ENCODE measurements at places on chromosomes 13 and 19.

DNA sequence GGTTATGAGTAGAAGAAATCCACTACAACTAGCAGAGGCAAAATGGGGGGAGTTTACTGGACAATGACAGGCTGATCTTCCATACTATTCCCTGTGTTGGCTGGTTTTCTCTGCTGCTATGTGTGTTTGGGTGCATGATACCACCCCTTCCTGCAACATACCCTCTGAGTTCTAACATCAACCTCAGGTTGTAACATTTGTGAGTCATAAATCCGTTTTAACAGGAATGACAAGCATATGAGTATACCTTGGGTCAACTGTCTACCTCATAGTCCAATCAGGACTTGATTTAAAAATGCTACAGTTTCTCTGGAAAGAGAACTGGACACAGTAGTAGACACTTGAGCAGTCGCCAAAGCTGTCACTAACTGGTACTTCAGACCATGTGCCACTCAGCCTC is 422.9 kb downstream of the KCTD12 start:
- no peak for DNase-seq

GRCh38 chr13:46360604-46361003 is 26.4 kb downstream of the RUBCNL start:
- no peak for DNase-seq

GRCh38 chr13:114219392-114219791 is 15.3 kb upstream of the CDC16 start:
- DNase-seq = no peak

- no peak for DNase-seq
Measured at GRCh38 chr19:18000480-18000914, 7.5 kb upstream of the ARRDC2 start.

- no peak for DNase-seq
Measured at GRCh38 chr13:105452895-105453294, 1082.6 kb downstream of the EFNB2 start.

DNA sequence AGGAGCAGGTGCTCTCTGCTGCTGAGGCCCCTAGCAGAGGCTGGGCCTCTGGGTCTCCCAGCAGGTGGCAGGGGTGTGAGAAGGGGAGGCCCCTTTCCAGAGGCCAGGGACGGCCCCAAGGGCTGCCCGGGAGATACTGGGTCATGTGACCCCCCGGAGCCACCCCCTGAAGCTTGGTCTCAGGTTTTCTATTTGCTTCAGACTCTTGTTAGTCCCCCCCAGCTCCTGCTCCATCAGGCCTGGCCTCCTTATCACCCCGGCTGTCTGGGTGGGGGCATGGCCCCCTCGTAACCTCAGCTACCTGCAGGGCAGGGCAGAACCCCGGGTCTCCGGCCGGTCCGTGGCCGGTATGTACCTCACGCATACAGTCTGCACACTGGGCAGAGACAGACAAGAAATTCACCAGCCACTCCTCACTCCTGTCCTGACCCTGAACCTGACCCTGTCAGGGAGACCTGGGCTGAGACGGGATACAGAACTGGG is 13.2 kb upstream of the TCF3 start:
- DNase-seq = no peak

GRCh38 chr19:32748497-32748896 is 28.9 kb downstream of the TDRD12 start:
- no peak for DNase-seq

DNA sequence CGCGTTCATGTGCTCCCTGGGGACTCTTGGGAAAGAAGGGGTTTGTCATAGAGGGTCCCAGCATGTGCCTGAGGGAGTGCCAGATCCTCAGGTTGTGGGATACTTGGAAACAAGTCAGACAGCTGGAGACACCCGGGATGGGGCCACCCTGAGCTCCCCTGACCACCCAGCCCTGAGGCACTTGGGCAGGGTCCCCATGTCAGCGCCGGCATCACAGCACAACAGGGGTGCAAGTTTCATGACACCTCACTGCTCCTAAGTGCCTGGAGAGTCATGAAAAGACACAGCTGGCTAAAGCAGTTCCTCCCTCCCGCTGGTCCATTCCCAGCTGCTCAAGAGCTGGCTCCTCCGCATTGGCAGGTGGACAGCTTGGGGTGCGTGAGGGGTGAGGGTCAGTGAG is 102.7 kb downstream of the KDM4B start:
- no peak for DNase-seq

DNA sequence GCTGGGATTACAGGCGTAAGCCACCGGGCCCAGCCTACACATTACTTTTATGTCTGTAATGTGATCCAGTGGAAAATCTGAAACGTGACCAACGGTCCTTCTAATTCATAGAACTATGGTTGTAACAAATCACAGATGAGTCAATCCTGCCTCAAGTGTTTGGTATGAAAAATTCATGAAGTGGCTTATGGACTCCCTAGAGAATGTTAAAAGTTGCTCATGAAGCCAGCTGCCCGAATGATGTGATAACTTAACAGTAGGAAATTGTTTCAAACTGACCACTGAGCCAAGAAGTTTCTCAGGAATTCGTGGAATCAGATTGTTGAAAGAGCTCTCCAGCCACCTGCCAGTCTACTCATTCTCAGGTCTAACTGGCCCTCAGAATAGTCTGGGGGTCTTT is 59.4 kb upstream of the FARP1 start:
- DNase-seq = no peak

DNA sequence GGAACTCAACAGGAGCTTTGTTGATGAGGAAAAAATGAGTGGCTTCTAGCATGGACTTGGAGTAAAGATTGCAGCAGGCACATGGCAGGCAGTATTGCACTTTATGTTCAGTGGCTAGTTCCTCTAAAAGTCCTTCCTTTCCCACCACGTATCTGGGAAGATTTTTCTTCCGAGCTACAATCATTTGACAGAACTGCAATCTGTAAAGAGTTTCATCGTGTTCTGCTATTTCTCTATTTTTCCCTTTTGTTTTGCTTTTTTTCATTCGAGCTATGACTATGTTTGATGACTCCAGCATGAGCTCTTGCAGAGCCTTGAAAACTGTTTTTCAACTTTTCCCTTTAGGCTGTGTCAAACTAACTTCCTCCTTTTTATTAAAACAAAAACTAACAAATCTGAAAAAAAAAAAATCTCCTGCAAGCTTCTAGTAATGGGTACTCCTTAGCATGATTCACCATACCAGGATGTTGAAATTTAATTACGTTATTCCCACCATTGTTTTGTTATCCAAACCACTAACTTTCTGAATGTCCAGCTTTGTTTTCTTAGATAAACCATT is 12.3 kb downstream of the CLDN10 start:
- DNase-seq = no peak

DNA sequence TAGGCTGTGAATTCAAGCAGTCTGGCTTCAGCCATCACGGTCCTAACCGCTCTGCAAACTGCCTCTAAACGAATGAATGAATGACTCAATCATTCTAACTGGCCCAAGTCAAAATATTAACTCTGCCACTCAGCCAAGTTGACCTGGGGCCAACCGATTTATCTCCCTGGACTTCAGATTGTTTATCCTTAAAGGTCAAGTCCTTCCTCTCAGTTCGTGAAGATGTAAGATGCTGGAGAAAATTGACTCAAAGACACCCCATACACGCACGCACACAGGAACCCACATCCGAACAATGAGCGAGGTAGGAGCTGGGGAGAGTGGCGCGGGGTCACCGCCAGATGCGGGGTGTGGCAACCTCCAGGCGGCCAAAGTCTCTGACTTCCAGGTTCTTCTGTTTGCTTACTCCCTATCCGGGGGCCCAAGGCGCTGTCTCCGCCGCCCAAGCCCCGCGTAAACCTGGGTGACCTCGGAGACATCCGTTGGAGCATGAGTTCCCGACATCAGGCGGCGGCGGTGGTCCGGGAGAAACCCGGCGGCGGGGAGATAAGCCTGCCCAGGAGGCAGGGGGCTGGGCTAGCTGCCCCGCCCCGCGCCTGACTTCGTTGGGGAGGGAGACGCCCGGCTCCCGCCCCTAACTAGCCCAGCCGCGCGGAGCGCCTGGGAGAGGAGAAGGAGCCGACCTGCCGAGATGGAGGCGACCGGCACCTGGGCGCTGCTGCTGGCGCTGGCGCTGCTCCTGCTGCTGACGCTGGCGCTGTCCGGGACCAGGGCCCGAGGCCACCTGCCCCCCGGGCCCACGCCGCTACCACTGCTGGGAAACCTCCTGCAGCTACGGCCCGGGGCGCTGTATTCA is at the start of gene CYP2S1:
Gene CYP2S1 (plus strand): TSS at position 646 of the 856 bp plus-strand sequence. CDS start 46 bp downstream, at position 692.
- DNase-seq = no peak

DNA sequence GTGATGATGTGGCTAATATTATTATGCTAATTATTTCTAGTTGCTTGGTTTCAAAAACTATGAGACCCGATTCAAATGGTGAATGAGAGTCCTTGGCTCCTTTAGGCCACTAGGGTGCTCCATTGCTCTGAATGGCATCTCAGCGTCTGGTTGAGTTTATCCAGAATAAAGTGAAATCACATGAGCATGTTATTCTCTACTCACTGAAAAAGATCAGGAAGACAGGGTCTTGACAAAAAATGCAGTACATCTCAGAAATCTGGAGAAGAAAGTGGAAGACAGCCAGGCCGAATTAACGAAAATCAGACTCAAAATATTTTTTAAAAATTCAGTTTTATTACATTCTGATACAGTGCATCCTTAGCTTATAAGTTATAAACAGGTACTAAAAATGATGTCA is 516.2 kb downstream of the MYO16 start:
- no peak for DNase-seq

GRCh38 chr19:41407271-41407670 is 9.7 kb downstream of the BCKDHA start:
- DNase-seq = no peak

DNA sequence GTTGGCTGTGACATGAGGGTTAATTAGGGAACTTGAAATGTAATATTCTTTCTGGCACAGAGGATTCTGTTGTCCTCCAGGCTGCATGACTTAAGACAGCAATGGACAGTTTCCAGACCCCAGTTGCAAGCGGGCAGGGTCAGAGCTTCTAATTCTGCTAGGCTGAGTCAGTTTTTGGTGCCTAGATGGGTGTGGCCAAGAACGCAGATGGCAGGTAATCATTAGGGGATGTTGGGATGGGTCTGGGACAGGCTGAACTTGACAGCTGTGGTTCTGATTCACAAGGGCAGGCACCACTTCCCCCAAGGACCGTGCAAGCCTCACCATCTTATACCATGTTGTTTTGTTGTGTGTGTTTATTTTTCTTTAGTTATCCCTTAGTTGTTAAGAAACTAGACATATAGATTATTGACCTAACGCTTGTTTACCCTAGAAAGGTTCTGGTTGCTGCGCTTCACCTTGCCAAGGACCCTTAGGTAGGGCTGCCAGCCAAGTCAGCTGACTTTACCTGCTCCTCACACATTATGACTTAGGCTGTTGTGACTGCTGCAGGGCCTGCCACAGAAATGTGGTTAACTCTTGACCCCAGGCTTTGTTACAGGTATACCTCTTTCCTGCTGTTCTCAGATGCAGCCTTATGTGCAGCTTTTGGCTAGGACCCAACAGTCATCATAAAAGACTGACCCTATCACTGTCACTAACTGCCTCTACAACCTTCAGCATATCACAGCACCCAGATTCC is 117.7 kb upstream of the KLF12 start:
- DNase-seq = no peak

- no peak for DNase-seq
Measured at GRCh38 chr13:69857183-69857821, 250.3 kb upstream of the ATXN8OS start.

DNA sequence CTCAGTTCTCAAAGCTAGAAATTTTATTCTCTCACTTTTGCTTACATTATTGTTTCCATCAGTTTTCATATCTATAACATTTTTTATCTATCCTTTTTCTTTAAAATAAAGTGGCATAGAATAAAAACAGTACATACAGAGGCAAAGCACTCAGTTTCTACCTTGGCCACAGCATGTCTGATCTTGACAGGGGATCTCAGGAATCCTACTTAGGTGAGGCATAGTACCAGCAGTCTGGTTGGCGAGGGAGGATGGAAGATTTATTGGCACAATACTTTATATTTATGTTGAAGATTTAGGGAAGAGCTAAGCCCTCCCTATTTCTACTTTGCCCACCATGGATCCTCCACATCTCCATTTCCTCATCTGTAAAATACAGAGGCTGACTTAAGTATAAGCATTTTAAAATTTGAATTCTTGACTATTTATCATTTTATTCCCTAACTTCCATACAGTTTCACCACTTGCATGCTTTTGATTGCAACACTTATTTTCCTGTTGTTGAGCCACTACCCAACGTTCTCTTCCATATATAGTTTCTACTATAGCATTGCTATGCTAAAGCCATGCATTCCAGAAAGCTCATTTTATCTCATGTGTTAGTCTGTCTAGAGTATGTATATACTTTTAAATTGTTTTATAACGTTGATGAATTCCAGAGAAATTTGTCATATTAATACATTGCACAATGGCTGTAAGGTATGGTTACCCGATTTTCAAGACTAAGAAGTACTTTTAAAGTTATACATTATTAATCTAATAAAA is 506.7 kb downstream of the KCTD12 start:
- DNase-seq = no peak

- DNase-seq = no peak
Measured at GRCh38 chr13:82661126-82661525, 1221.1 kb downstream of the SLITRK1 start.

- no peak for DNase-seq
Measured at GRCh38 chr19:10407096-10407495, 3.8 kb upstream of the CDC37 start.

DNA sequence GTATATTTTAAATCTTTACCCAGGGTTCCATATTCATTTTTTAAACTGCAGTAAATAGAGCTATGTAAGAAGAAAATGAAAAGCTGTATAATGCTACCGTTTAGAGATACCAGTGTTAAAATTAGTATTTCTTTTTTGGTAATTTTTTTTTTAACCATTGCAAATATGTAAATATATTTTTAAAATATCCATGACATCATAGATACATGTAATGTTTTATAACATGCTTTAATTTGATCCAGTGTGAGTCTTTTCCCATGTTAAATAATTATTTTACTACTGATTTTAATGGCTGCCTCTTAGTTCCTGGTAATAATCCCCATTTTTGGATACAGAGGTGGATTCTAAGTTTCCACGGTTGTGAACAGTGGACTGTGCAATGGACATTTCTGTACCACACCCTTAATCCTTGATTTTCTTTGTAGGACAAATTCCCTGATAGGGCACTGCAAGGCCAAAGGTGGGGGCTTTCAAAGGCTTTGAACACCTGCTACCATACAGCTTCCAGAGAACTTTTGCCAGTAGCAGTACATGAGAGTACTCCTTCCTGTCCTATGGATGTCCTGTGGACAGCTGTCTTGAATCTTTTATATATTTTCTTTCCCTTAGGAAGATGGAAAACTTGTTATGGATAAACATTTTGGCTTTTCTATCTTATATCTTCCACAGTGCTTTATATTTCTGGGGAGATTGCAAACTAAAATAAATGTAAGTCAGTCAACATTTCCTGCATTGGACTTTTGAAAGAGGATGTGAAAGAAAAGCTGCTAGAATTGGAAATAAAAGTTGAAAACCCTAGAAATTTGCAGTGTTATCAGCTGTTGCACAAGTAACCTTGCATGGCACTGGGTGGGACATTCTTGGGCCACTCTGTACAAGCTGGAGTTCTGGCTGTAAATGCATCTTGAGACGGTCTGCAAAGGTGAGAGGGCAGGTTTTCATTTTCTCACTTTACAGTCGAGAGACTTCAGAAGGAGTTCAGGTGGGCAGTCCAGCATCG is 46.8 kb downstream of the ARHGEF7 start:
- no peak for DNase-seq
